ENCODE measurements at places on chromosomes 4 and X.
A peak's percentile ranks its signal among the peaks of the same experiment; 100 is the strongest.

- DNase-seq, result no peak
Observed at GRCh38 chr4:3043282-3044020, 30.9 kb downstream of the HTT-AS start.

DNA sequence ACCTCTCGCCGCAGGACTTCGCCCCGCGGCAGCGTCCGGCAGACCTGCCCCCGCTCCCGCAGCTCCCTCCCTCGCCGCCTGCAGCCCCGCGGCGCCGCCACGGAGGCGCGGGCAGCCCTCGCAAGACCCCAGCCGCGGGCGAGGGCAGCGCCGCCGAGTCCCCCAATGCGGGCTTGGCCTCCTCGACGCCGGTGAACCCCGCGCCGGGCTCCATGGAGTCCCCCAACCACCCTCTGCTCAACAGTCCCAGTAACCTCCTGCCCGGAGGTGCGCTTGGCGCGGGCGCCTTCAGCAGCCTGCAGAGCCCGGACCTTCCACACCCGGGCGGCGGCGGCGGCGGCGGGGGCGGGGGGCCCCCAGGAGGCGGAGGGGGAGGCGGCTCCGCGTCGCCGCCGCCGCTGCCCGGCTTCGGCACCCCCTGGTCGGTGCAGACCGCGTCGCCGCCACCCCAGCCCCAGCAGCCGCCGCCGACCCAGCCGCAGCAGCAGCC lies 1.2 kb downstream of the CPEB2 start:
- peak; percentile 32 for DNase-seq

DNA sequence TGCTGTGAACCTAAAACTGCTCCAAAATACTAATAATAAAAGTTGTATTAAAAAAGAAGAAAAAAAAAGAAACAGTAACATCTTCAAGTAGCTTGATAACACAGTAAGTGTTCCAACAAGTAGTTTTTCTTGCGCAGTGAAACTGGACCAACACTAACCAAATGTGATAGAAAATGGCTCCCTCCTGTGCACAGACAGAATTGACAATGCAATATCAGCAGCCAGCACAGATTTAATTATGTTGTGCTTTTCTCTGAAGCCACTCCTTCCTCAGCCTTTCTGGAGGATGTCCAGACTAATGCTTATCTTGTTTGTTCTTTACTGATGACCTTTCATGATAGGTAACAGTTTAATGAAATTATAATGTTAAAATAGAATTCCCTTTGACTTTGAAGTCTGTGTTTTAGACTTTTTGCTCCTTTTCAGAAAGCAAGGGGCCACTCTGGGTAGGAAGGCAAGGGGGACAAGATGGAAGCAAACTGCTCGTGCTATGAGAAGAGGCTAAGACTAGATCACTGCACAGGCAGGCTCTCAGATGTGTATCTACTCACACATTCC lies 147.1 kb upstream of the RPL34 start:
- DNase-seq, result no peak

GRCh38 chrX:48667509-48667908 lies 16.1 kb upstream of the WAS start:
- DNase-seq, result no peak

DNA sequence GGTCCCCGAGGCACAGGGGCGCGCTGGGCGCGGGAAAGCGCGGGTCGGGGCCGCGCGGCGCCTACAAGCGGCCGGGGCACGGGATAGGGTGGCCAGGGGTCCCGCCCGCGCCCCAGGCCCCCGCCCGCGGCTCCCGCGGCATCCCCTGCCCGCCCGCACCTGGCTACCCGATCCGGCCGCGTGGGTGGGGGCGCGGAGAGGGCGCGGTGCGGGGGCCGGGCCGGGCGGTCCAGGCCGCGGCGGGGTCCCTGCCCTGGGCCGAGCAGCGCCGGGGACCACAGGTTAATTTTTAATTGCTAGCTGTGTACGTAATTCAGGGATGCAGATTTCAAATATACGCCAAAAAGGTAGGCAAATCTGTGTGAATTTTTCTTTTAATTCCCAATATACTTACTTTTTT lies 44.3 kb upstream of the FAM47C start:
- no peak for DNase-seq

- no peak for DNase-seq
Observed at GRCh38 chr4:139454111-139455045, at the start of gene RAB33B. RAB33B (plus strand) TSS chr4:139454121; CDS start chr4:139454196, 75 bp downstream.

DNA sequence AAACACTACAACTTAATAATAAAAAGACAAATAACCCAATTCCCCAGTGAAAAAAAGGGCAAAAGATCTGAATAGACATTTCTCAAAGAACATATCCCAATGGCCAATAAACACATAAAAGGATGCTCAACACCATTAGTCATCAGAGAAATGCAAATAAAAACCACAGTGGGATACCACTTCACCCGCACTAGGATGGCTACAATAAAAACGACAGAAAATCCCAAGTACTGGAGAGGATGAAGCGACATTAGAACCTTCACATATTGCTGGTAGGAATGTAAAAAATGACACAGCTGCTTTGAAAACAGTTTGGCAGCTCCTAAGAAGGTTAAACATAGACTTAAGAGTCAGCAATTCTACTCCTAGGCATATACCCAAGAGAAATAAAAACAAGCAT lies 140.6 kb upstream of the ARX start:
- DNase-seq, result no peak

Data from stimulated activated CD8-positive, alpha-beta memory T cell treated with anti-CD3 and anti-CD28 coated beads, Interleukin-7, amount 100 ng/mL, for 1 hour (primary cell).